ENCODE measurements at places on chromosomes 2 and 18.

DNA sequence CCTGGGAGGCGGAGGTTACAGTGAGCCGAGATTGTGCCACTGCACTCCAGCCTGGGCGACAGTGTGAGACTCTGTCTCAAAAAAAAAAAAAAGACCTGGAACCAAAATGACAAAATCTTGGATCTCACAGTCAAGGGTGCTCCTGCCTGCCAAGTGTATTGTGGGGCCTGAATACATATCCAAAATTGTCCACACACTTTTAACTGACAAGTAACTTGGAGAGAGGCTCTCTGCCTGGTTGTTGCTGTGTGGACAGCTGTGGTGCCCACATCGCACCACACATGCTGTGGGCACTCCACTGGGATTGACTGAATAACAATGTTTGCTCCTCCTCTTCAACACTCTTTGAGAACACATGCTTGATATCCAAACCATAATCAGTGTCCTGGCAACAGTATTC is 117.6 kb upstream of the REV1 start:
- no peak for DNase-seq

- no peak for DNase-seq
Measured at GRCh38 chr18:66105016-66105415, 354.2 kb downstream of the CDH7 start.

GRCh38 chr2:111712940-111713515 is 171.0 kb downstream of the ANAPC1 start:
- no peak for DNase-seq

- no peak for DNase-seq
Measured at GRCh38 chr18:3479978-3480509, 30.1 kb downstream of the TGIF1 start.

- DNase-seq, result no peak
Measured at GRCh38 chr2:168534926-168535325, 78.9 kb downstream of the CERS6 start.

GRCh38 chr2:23772056-23772455 is 154.9 kb downstream of the ATAD2B start:
- no peak for DNase-seq

DNA sequence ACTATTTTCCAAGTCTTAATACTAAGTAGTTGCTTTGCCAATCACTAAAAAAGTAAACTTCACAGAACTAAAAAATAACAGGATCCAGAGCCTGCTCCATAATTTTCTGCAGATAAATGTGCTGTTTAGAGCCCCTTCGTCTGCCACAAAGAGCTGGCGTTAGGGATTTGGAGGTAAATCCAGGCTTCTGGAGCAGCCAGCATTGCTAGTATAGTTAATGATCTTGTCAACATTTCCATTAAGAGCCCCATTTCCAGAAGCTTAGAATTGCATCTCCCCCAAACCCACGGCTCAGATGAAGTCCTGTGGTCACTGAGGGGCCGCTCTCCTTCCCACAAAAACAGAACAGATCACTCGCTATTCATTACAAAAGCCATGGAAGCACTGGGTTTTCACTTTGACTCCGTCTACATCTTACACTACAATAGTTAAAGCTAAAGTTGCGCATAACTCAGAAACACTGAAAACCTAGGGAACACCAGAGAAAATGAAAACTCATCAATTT is 41.9 kb downstream of the ZNF516 start:
- no peak for DNase-seq
